ENCODE measurements at places on chromosomes 5 and 9. TPM values are rescaled to one million over a fixed set of nuclear protein-coding genes. Genes with fewer than 3 reads are reported as not detected.

GRCh38 chr5:172569861-172570558 is 71.1 kb upstream of the NEURL1B start:
- no peaks in the 10 kb centered on the region for H3K36me3 ChIP-seq
- H3K4me1 ChIP-seq, result peaks cover 18% of the 10 kb centered on the region
- no peak for DNase-seq
- no peak overlapping the region for H3K27ac ChIP-seq

OR13J1 gene
- not detected for total RNA-seq

ENDOG gene
- 18.0 TPM for total RNA-seq

GRCh38 chr5:142235050-142235797 is 89.6 kb downstream of the SPRY4 start:
- no peak overlapping the region for H3K4me3 ChIP-seq
- no peak for DNase-seq

ADRB2 gene
- total RNA-seq, result 0.22 TPM

PRR7 gene
- 11.7 TPM for total RNA-seq

- peaks cover 16% of the 10 kb centered on the region for H3K27me3 ChIP-seq
- H3K27ac ChIP-seq, result no peak overlapping the region
- peak; percentile 13 for DNase-seq
- no peaks in the 10 kb centered on the region for H3K36me3 ChIP-seq
Measured at GRCh38 chr5:38404667-38405276, 146.4 kb downstream of the EGFLAM start.

GRCh38 chr5:138685193-138685745 is 68.0 kb upstream of the CTNNA1 start:
- no peak for DNase-seq

DNA sequence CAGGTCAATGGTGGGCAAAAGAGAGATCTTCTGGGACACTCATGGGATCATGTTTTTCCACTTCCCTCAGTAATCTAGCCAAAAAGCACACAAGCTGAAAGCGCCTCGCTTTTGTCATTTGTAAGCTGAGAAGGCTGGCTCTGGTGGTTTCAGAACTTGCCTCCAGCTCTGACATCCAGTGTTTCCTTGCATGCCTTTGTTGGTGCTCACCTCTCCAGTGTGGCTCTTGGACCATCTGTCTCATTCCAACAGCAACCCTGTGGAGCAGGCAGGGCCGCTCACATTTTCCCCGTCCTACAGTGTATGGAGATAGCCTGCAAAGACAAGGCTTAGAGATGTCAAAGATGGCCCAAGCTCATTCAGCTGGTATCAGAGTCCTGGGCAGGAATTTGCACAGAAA is 160.8 kb upstream of the KLF4 start:
- H3K4me3 ChIP-seq, result no peak overlapping the region
- H3K27me3 ChIP-seq, result peaks cover 78% of the 10 kb centered on the region
- no peak for DNase-seq
- no peaks in the 10 kb centered on the region for H3K36me3 ChIP-seq
- peaks cover 6% of the 10 kb centered on the region for H3K4me1 ChIP-seq
- no peak overlapping the region for H3K27ac ChIP-seq

DNA sequence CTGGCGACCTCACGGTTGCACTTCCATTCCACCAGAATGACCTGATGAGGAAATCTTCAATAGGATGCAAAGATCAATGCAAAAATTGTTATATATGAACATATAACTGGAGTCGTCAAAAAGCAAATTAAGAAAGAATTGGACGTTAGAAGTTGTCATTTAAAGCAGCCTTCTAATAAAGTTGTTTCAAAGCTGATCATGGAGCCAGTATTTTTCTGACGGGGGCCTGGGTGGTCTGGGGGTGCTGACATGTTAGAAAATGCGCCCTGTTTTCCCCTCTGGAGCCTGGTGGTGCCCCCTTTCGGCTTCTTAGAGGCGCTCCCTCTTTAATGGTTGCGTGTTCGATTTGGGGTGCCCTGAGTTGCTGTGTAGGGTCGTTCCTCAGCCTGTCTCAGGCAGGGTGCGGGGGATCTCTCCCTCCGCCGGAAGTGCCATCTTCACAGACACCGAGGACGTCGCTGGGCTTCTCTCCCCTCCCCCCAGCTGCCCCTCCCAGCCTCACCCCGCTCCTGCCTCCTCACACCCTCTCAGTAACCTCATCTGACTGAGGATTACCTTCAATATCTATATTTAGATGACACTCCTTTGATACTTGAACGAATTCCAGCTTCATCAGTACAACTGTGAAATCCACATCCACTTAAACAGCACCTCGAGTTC is 18.3 kb downstream of the PTGES2 start:
- no peaks in the 10 kb centered on the region for H3K27me3 ChIP-seq
- H3K36me3 ChIP-seq, result peaks cover 6% of the 10 kb centered on the region
- no peak overlapping the region for H3K27ac ChIP-seq
- no peaks in the 10 kb centered on the region for H3K4me1 ChIP-seq
- H3K4me3 ChIP-seq, result no peak overlapping the region

COL5A1 gene
- 21.5 TPM for total RNA-seq

N4BP3 gene
- total RNA-seq, result 2.4 TPM

DNA sequence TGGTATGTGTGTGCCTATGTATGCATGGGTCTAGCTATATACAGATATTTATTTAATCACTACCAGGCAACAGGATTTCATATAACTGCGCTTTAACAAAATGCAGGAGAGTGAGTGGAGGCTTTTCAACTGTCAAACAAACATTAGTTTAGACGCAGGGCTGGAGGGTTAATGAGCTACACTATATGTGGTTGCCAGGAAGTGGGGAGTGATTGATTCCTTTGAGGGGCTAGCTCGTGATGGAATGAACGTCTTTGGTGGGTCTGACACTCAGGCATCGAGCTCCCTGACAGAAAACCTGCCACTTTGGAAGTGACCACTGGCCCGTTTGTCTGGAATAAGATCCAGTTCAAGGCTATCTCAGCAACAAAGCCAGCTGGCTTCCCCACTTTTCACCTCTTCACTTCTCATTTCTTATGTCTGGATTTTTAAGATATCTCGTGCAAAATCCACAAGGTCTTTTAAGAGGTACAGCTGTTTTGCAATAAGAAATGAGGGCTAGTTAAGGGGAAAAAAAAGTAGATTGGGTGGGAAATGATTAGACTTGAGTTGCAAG is 78.0 kb downstream of the CFAP77 start:
- H3K36me3 ChIP-seq, result no peaks in the 10 kb centered on the region
- no peak for DNase-seq
- no peaks in the 10 kb centered on the region for H3K4me1 ChIP-seq
- H3K4me3 ChIP-seq, result no peak overlapping the region
- no peak overlapping the region for H3K27ac ChIP-seq

- peak; percentile 37 for DNase-seq
- H3K4me3 ChIP-seq, result peak within 1 kb of the TSS; percentile 80
- H3K27ac ChIP-seq, result peak within 1 kb of the TSS; percentile 99
- peaks cover 66% of the 10 kb centered on the region for H3K27me3 ChIP-seq
- no peaks in the 10 kb centered on the region for H3K36me3 ChIP-seq
Measured at GRCh38 chr5:181204826-181205760, at the start of gene TRIM7. Gene TRIM7 (minus strand): TSS chr5:181205196. CDS start chr5:181205110, 86 bp downstream.

DNA sequence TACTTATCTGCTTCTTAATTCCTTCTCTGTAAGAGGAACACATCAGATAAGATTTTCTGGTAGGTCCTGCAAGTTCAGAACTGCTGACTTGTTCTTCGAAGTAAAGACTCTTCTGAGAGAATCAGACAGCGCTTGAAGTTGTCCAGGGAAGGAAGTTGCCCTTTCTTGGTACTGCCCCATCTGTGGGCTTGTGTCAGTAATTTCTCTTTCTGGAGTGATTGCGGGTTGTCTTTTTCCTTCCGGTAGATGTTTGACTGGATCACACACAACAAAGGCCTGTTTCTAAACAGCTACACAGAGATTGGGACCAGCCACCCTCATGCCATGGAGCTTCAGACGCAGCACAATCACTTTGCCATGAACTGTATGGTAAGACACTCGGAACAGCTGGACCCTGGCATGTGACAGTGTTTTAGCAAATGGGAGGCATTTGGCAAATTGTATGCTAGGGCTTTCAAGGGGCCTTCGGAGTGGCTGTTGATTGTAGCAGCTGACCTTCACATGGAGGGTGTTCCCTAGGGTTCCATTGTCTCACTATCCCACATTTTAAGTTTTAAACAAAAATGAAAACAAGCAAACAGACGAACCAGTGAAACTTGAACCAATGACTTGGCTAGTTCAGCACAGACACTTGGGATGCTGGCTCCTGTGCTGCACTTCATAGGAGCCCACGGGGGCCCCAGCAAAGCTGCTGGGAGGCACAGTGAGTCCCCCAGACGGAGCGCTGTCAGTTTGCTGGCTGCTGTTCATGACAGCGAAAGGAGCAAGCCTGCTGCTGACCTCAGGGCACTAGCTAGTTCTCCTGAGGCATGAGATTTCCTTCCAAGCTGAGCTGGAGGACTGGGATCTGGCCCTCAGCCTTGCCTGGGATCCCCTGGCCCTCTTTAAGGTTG is 149.9 kb downstream of the TRIO start:
- no peak overlapping the region for H3K4me3 ChIP-seq
- no peak overlapping the region for H3K27ac ChIP-seq
- H3K27me3 ChIP-seq, result no peaks in the 10 kb centered on the region
- H3K4me1 ChIP-seq, result no peaks in the 10 kb centered on the region

DNA sequence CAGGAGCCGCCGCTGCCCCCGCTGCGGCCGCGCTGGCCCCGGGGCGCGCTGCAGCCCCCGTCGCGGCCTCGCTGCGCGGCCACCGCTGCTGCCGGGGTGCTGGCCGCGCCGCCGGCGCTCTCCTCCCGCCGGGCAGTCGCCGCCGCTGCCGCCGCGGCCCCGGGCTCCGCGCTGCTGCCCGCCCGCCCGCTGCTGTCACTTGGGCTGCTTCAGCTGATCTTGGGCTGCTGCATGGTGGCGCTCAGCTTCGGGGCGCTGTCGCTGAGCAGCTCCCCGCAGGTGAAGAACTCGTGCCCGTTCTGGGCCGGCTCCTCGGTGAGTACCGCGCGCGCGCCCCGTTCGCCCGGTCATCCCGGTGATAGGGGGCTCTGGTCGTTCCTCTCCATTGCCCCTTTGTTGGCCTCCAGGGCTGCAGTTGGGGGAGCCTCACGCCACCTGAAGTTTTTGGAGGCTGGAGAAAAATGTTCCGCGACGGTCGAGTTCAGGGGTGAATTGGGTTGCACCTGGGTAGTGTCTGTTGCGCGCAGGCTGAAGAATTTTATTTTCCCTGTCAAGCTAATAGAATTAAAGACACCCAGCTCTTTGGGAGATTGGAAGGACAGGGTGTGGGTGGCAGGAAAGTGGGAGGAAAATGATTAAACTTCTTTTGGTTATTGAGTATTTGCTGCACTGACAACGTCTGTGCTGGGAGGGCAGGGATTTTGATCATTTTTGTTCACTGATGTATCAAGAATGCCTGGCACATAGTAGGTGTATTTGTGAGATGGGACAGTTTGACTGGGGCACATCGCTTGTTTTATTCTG is 596 bp downstream of the ENTREP1 start:
- H3K27me3 ChIP-seq, result peaks cover 68% of the 10 kb centered on the region
- H3K4me1 ChIP-seq, result peaks cover 5% of the 10 kb centered on the region
- peak; percentile 20 for DNase-seq
- peak overlapping the region; percentile 34 for H3K27ac ChIP-seq
- H3K36me3 ChIP-seq, result no peaks in the 10 kb centered on the region

DNA sequence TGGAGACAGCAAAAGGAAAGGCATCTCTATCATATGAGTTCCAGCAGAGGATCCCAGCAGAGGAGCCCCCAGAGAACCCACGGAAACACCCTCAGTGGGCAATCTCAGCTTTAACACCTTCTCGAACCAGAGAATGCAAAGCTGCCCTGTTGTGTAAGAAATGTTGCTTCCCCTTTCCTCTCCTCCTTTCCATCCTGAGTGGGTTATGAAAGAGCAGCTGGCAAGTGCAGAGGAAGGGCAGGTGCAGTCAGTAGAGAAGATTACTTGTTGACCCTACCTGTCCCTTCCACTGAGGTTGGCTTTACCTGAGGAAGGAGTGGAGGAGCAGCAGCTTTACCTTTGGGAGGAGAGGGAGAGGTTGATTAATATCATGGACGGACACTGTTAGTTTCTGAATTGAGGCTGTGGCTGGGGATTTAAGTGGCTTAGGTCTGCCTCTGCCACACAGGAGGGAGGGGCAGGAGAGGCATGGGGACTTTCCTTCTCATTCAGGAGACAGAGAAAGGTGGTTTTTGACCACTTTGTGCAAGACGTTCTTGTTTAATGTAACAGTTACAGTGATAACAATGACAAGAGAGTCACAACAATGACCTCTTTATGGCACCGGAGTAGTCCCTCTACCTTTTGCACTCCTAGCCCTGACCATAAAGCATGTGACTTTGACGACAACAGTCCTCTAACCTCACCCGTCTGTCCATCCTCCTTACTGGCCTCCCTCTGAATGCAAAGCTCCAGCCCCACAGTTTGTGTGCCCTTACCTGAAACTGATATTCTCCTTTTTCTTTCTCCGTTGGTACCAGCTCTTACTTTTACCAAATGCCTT is 254.8 kb downstream of the NSG2 start:
- H3K4me3 ChIP-seq, result no peak overlapping the region
- no peaks in the 10 kb centered on the region for H3K36me3 ChIP-seq
- no peak for DNase-seq

NRG2 gene
- 4.8 TPM for total RNA-seq

DNA sequence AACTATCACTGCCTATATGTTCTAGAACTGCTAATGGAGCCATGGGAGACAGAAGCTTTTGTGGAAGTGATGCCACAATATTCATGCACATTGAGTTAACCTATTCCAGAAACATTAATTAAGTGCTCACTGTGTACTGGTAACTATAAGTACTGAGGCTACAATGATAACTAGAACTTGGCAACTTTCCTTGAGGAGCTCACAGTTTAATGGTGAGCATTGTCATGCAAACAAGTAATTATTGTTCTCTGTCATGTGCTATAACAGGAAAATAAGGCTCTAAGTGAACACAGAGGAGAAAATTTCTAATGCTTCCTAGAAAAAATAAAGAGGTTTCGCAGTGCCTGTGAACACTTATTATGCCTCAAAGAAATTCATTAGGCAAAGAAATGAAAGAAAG is 142.2 kb downstream of the BAAT start:
- H3K36me3 ChIP-seq, result no peaks in the 10 kb centered on the region
- H3K27ac ChIP-seq, result no peak overlapping the region
- no peaks in the 10 kb centered on the region for H3K4me1 ChIP-seq
- H3K27me3 ChIP-seq, result no peaks in the 10 kb centered on the region
- H3K4me3 ChIP-seq, result no peak overlapping the region

GRCh38 chr9:86958203-86958602 is 10.9 kb upstream of the GAS1 start:
- no peaks in the 10 kb centered on the region for H3K36me3 ChIP-seq
- peaks cover 1% of the 10 kb centered on the region for H3K4me1 ChIP-seq
- DNase-seq, result no peak
- peaks cover 42% of the 10 kb centered on the region for H3K27me3 ChIP-seq
- H3K4me3 ChIP-seq, result no peak overlapping the region

GRCh38 chr9:138068601-138069035 is 191.0 kb downstream of the CACNA1B start:
- peaks cover 2% of the 10 kb centered on the region for H3K4me1 ChIP-seq
- no peak for DNase-seq
- no peak overlapping the region for H3K27ac ChIP-seq
- H3K4me3 ChIP-seq, result no peak overlapping the region
- H3K36me3 ChIP-seq, result no peaks in the 10 kb centered on the region

GRCh38 chr9:114327749-114328148 is 1.9 kb upstream of the ORM2 start:
- DNase-seq, result peak; percentile 25
- no peak overlapping the region for H3K4me3 ChIP-seq
- no peaks in the 10 kb centered on the region for H3K36me3 ChIP-seq
- H3K27me3 ChIP-seq, result no peaks in the 10 kb centered on the region
- H3K27ac ChIP-seq, result no peak overlapping the region

- H3K27me3 ChIP-seq, result no peaks in the 10 kb centered on the region
- peaks cover 2% of the 10 kb centered on the region for H3K36me3 ChIP-seq
- DNase-seq, result no peak
- no peak overlapping the region for H3K4me3 ChIP-seq
- peaks cover 22% of the 10 kb centered on the region for H3K4me1 ChIP-seq
Measured at GRCh38 chr5:96671441-96671840, 9.3 kb downstream of the CAST start.

- H3K27ac ChIP-seq, result no peak overlapping the region
- no peak for DNase-seq
- H3K27me3 ChIP-seq, result no peaks in the 10 kb centered on the region
- H3K4me3 ChIP-seq, result no peak overlapping the region
- H3K36me3 ChIP-seq, result peaks cover 11% of the 10 kb centered on the region
Measured at GRCh38 chr9:91315191-91315590, 46.5 kb downstream of the AUH start.
